ENCODE measurements at places on chromosomes 2 and 18. TPM values are rescaled to one million over a fixed set of nuclear protein-coding genes. Genes with fewer than 3 reads are reported as not detected.

DNA sequence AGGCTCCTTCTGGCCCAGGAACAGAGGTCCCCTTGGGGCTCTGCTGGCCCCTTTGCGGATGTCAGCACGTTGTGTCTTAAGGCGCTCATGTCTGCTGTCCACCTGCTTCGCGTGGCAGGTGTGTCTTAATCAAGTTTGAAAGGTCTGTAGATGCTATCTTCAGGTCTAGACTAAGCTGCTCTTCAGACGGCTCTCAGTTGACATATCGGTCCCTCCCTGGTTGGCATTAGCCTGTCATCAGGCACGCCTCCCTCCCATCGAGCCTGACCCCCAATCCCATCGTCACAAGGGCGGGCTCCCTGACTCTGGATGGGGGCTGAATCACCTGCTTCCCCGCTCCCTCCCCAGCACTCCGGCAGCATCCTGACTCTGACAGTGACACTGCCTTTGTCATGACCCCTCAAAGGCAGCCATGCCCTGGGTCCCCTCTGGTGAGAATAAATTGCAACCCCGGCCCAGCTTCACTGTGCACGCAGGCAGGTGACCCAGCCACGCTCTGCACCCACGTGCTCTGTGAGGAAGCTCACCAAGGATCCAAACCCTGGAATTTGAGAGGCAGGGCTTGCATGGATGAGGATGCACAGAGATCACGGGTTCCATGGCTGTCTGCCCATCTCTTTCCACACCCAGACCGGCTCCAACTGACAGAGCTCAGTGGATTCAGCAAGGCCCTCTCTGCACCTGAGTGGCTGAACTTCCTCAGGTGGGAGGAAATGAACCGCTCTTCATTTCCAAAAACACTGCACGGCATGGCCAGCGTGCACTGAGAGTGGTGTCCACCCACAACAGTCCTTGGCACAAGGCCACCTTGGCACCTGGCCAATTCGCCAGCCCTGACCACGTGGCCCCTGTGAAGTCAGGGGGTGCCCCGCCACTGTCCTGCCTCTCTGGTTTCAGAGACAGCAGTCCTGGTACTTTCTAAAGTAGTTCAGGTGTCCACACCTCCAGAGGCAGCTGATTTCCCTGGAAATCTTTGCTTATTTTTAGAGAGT lies 110.2 kb upstream of the GPC1 start:
- DNase-seq = no peak

DNA sequence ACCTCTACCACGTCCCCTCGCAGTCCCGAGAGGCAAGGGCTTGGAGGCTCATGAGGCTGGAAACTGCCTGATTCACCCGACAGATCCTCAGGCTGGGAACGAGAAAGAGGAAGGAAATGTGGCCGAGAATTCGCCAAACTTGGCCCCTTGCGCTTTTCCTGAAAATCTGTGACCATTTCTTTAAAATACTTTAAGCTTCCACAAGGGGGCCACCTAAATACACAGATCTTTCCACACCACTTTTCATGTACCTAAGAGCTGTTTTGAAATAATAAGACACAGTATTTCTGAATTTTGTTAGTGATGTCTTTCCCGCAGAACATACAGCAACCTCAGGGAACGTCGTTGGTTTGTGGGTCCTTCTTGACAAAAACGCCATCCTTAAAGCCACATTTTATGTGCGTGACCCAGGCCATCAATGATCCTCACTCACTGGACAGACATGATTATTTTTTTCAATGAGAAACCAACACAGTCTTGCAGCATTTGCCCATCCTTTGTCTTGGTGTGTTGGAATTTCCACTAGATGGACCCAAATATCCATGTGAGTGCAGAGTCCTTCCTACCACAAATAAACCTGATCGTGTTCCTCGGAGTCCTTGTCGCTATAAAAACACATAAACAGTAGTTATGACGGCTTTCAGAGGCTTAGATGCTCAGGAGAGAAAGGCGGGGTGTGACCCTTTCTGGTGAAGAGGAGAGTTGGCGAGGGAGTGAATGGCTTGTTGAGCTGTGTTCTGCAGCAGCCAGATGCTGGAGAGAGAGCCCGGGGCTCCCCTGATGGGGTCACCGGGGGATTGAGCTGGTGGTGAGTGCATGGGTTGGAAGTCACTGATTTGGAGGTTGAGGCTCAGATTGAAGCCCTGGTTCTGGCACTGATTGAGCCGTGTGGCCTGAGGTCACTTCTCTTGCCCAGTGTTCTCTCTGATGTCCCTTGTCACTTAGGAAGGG lies 25.0 kb downstream of the DCDC2C start:
- peak; percentile 82 for DNase-seq

GRCh38 chr2:58925676-58926081 lies 684.6 kb upstream of the FANCL start:
- DNase-seq = no peak

DNA sequence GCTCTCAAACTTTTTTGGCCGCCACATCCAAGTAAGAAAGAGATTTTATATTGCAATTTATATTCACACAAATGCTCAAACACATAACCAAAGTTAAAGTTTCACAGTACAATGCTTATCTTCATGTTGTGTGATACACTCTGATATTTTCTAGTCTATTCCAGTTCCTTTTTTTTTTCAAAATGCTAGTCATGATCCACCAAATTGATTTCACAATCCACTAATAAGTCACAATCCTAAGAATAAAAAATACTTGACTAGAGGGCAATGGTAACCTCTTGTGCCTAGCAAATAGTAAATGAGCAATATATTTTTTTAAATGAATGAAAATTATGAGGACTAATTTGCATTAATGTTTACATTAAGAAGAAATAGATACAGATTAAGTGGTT lies 5.8 kb upstream of the PTPN4 start:
- no peak for DNase-seq

DNA sequence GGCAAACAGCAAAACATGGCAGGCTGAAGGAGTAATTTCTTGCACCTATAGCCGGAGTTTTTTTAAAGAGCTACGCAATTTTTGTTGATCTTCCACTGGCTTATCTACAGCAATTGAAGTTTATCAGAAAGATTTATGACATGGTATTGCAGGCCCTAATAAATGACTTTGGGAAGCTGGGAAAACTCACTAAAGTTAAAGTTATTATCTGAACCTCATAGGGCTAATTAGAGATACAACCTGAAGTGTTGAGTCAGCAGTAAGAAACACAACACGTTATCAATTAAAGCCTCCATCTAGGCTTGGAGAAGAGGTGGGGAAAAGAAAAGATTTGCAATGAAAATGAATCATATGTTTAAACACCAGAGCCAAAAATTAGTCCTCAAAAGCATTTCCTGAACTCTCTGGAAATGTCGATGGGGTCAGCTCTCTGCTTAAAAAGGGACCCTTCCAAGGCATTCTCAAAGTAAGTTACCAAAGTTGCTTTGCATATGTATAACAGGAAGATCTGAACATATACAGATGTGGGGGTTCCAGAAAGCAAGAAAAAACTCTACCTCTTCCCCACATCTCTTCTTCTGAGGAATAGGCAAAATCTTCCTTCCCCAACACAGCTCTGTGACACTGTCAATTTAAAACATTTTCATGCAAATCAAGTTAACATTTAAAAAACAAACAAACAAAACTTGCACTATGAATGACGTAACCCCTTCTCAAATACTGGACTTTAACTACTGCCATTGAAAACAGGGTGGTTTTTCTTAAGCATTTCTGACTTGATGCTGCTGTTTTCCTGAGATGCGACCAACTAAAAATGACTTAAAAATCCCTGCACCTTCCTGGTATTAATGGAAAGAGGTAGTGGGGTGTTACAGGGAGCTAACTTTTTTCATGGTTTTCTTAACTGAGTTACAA lies 915.6 kb downstream of the NRXN1 start:
- DNase-seq = no peak

DNA sequence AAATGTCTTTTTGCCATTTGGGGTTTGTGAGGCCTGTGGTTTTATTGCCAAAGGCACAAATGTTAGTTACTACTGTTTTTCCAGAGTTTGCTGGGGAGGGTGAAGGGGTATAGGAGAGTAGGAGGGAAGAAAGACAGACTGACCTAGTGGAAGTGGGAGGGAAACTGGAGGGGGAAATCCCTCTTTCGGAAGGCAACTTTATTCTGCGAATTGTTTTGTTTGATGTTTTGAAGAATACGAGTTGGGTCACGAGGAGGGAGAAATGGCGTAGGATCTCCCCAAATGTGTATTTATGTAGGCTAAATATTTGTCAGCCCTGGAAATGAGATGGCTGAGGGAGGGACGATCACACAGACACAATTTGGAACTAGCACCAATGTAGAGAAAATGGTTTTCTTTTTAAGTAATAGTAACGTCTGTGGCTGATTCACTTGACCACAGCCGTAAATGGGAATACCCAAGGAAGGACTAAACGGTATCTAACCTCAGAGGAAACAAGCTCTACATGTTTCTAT lies 172.3 kb downstream of the ICOS start:
- DNase-seq = no peak

- no peak for DNase-seq
These were observed 2.8 kb downstream of the PRKCE start for GRCh38 chr2:45654250-45654649.

GRCh38 chr2:234500394-234501006 lies 3.6 kb upstream of the ARL4C start:
- peak; percentile 67 for DNase-seq

GRCh38 chr2:69222953-69223658 lies 163.9 kb downstream of the GFPT1 start:
- DNase-seq = peak; percentile 48

GRCh38 chr18:30455741-30456140 lies 586.8 kb downstream of the DSC3 start:
- DNase-seq = no peak

DNA sequence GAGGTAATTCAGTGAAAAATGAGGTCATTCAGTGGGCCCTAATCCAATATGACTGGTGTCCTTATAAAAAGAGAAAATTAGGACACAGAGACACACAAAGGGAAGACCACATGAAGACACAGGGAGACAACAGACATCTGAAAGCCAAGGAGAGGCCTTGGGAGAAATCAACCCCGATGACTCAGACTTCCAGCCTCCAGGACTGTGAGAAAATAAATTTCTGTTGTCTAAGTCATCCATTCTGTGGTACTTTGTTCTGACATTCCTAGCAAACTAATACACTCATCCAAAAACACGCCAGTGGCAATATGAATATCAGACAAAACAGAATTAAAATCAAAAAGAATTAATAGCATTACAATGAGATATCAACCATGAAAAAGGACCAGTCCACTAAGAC lies 303.7 kb downstream of the SS18 start:
- DNase-seq = peak; percentile 94

- no peak for DNase-seq
These were observed 4.1 kb upstream of the OTX1 start for GRCh38 chr2:63046552-63046951.

GRCh38 chr18:70220628-70221027 lies 15.1 kb upstream of the RTTN start:
- no peak for DNase-seq

Gene PPP1R1C
- not detected for total RNA-seq

Gene CAVIN2
- total RNA-seq = 0.03 TPM

Gene ZNF396
- not detected for total RNA-seq

Gene REG3A
- not detected for total RNA-seq

Gene TRABD2A
- total RNA-seq = 22.7 TPM

Gene PRSS56
- not detected for total RNA-seq

Gene C2orf72
- 3.0 TPM for total RNA-seq
